ENCODE measurements at places on chromosomes 11 and 22.

GRCh38 chr11:88164320-88164719 is 10.9 kb downstream of the RAB38 start:
- DNase-seq, result no peak

GRCh38 chr22:24685531-24686190 is 82.7 kb downstream of the GGT1 start:
- peak; percentile 26 for DNase-seq

DNA sequence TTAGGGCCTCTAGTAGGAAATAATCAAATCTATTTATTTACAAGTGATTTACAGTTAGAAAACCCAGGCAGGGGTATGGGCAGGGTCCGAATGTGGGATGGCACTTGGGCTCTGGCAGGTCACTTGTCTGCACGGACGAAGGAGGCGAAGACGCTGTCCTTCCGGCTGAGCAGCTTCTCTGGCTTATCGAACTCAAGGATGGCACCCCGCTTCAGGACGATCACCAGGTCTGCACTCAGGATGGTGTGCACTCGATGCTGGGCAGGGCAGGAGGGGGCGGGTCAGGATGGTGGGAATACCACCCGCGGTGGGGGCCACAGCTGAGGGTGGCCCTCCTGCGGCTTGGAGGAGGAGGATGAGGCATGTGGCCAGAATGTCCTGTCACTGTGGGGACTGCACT is 4.4 kb upstream of the KCNJ11 start:
- no peak for DNase-seq

GRCh38 chr11:64263021-64263946 is 12.0 kb downstream of the PLCB3 start:
- DNase-seq, result no peak

DNA sequence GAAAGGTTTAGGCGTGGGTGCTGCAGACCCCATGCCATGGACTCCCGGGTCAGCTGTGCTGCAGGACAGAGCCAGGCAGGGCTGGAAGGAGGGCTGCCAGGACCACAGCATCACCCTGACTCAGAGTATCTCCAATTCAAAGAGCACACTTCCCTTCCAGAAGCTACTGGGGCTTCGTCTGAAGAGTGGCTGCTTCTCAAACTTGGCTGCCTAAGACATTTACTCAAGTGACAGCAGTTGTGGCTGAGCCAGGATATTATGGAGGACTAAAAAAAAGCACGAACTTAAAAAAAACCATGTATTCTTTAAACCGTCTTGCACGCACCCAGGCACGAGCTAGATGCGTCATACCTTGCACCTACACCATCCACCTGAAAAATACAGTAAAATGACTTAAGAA is 13.0 kb upstream of the BID start:
- DNase-seq, result no peak

All from thyroid gland (tissue), 4 donors.